ENCODE measurements at places on chromosomes 4 and X. TPM values are rescaled to one million over a fixed set of nuclear protein-coding genes. Genes with fewer than 3 reads are reported as not detected.

The AMTN gene
- total RNA-seq, result not detected

The SPOCK3 gene
- not detected for total RNA-seq

The NONO gene
- total RNA-seq, result 123 TPM

DNA sequence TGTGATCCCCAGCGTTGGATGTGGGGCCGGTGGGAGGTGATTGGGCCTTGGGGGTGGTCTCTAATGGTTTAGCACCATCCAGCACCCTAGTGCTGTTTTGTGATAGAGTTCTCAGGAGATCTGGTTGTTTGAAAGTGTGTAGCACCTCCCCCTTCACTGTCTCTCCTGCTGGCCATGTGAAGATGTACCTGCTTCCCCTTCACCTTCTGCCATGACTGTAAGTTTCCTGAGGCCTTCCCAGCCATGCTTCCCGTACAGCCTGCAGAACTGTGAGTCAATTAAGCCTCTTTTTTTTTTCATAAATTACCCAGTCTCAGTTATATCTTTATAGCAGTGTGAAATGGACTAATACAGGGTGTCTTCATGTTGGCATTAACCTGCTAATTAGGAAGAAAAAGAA, 19.3 kb upstream of the TBC1D14 start:
- DNase-seq, result no peak

DNA sequence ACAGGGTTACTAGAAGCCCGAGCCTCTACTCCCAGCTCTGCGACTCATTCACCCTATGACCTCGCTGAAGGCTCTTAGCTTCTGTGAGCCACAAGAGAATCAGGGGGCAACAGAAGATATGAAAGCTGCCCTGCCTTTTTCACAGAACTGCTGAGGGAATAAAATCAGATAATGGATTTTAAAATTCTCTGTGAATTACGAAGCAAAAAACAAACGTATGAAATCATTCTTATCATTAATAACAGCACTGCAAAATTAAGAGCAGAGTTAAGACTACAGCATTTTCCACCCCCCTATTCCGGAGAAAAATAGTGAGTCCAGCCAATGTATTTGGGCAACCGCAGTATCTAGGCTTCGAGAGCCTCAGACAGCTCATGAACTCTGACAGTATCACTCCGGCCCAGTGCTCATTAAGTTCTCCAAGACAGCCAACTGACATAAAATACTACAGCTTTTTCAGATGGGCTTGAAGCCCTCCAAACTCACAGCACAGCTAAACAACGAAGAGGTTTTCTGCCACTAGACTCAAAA, 33.4 kb downstream of the AFAP1 start:
- peak; percentile 57 for DNase-seq

- no peak for DNase-seq
These were observed 9.1 kb upstream of the SLC25A5 start for GRCh38 chrX:119459181-119459580.
